ENCODE measurements at places on chromosomes 12 and 14. TPM values are rescaled to one million over a fixed set of nuclear protein-coding genes. Genes with fewer than 3 reads are reported as not detected.

- DNase-seq = no peak
Measured at GRCh38 chr14:38197001-38197783, 10.5 kb upstream of the SSTR1 start.

DNA sequence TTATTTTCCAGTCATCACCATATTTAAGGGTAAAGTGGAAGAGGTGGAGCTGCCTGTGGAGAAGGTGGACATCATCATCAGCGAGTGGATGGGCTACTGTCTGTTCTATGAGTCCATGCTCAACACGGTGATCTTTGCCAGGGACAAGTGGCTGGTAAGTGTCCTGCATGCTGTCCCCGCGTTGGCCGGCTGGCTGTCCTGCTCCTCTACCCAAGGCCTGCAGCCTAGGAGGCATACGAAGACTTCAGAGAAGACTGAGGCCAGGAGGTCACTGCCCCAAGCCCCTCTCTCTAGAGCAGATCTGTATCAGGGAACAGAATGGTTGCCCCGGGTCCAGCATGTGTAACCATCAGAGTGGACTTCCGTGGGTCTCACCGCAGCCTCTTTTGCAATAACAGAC is 77.7 kb downstream of the PRMT8 start:
- DNase-seq = no peak

DNA sequence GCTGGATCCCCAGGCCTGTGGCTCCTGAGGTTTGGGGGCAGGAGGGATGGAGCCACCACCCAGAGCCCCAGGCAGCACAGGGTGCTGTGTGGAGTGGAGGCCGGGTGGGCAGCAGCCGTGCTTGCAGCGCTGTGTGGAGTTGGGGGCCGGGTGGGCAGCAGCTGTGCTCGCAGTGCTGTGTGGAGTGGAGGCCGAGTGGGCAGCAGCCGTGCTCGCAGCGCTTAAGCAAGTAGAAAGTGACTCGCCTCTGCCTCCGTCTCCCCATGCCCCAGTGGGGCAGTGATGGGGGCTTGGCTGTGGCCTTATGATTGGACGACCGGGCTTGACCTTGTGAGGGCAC is 10.3 kb downstream of the CEP170B start:
- peak; percentile 16 for DNase-seq

DNA sequence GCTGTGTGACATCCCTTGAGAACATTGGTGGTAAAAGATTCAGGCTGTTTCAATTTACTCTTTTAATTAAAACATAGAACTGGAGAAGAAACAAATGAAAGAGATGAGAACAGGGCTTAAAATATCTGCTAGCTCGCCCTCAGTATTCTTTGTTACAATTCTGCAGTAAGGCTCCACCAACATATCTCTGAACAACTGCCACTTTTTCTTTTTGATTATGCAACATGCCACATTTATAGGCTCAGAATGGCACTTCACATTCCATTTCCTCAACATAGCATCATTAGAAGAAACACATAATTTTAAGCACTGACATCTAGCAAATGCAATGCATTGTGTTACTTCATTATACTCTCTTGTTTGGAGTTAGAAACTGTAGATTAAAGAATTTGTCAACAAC is 1315.2 kb downstream of the LRFN5 start:
- no peak for DNase-seq

- DNase-seq = no peak
Measured at GRCh38 chr12:50859621-50860310, 17.0 kb downstream of the TMPRSS12 start.

DNA sequence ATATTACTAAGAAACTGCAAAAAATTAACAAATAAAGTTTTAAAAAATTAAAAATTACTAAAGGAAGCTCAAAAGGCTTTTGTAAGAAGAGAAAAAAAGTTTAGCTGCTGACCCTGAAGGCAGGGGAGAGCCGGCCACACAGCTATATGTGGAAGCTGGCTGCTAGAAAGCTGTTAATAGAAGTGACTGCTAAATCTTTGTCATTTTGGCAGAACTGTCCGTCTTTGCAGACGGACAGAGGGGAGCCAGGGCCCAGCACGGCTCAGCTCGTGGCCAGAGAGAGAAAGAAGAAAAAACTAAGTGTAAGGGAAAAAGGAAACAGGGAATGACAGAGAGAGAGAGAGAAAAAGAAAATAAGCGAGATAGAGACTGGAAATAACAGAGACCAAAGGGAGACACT is 27.9 kb downstream of the PRMT8 start:
- no peak for DNase-seq

DNA sequence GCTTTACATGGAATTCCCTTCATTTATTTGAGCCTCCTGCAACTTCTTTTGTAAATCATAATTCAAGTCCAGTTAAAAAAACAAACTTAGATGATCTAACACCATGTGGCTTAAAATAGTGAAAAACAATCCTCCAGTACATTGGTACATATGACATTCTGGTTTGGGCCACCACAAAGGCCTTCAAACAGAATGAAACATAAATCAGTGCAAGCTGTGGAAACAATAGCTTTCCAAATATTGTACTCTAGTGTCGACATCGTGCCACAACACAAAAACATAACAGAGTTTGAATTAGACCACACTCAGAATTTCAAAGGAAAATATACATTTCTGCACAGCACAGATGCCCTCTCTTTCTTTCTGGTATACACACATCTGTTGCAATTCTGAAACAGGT is 751.3 kb downstream of the SLC6A15 start:
- DNase-seq = no peak

DNA sequence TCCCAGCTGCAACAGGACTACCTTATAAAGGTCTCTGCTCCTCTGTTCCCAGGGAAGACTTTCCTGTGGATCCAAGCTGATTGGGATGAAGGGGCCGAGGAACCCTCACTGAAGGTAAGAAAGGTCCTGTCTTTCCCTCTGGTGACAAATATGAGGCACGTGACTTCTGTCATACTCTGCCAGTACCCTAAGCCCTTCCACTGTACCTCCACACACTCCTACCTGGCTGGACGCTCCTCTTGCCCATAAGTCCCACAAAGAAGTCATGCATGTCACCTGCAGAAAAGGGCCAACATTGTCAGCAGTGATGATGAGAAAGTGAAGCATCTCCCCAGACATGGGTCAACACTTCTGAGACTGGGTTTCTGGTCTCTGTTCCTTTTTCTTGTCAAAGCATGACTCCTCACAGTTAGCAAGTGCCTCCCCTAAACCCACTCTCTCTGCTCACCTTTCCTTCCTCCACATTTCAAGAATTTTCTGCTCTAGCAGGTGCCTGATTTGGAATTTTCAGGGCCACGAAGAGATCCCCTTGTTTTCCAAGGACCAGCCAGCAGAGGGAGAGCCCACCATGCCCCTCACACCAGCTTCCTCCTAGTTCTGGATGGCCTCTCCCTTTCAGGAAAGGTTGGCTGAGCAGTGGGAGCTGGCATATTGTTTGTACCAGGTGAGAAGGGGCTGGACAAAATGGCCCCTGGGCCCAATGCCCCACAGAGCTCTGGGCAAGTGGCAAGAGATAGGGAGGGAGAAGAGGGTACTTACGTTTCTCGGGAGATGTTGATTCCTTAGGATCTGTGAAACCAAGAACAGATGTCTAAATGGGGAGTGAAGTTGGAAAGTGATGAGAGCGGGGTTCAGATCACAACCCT is 3.5 kb downstream of the TAC3 start:
- DNase-seq = no peak

GRCh38 chr14:52780893-52781292 is 10.5 kb downstream of the GNPNAT1 start:
- DNase-seq = no peak

- DNase-seq = no peak
Measured at GRCh38 chr12:116101991-116102390, 175.5 kb downstream of the MED13L start.

- no peak for DNase-seq
Measured at GRCh38 chr14:51498411-51499227, 153.1 kb upstream of the FRMD6 start.

GRCh38 chr12:51911307-51911706 is 4.0 kb downstream of the ACVRL1 start:
- DNase-seq = no peak

DNA sequence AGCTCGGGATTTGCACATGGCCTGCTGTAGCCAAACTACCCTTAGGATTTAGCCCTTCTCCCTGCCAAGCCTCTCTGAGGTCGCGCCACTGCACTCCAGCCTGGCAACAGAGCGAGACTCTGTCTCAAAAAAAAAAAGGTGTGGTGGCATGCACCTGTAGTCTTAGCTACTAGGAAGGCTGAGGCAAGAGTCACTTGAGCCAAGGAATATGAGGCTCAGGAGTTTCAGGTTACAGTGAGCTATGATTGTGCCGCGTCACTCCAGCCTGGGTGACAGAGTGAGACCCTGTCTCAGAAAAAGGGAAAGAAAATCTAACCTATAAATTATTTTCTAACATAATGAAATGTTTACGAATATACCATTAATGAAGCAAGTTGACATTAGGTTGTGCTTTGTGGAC is 29.7 kb downstream of the ESRRB start:
- DNase-seq = no peak

GRCh38 chr14:26206640-26207039 is 391.2 kb downstream of the NOVA1 start:
- DNase-seq = no peak

GRCh38 chr14:87652278-87652677 is 340.7 kb downstream of the GALC start:
- no peak for DNase-seq

GRCh38 chr14:22380571-22381407 is 208.2 kb downstream of the DAD1 start:
- DNase-seq = no peak

GRCh38 chr14:90513161-90514014 is 116.6 kb downstream of the CALM1 start:
- DNase-seq = peak; percentile 29

GRCh38 chr12:12797794-12798152 is 12.3 kb downstream of the APOLD1 start:
- DNase-seq = no peak

DNA sequence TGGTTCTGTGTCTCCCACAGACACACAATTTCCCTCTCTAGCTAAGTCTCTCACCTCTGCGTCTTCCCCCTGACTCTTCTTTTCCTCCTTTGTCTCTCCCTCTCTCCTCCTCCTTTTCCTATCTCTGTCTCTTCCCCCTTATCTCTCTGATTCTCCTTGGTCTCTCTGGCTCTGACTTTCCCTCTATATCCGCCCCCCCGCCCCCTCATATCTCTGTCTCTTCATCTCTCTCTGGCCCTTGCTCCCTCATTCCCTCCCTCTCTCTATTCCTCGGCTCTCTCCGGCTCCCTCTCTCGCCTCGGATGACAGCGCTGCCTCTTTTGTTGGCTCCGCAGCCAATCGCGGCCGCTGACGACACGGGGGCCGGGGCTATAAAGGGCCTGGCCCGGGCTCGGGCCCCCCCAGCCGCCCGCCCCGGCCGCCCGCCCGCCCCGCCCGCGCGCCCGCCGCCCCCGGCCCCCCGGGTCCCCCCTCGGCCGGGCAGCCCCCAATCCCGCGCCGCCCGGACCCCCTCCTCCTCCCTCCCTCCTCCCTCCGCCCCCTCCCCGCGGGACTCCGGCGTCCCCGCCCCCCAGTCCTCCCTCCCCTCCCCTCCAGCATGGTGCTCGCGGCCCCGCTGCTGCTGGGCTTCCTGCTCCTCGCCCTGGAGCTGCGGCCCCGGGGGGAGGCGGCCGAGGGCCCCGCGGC is at the start of gene GDF11:
Gene GDF11 (plus strand): TSS at position 404 of the 687 bp plus-strand sequence. CDS start 195 bp downstream, at position 599.
- peak; percentile 88 for DNase-seq

- DNase-seq = no peak
Measured at GRCh38 chr12:96036765-96037455, 1.5 kb upstream of the LTA4H start.

DNA sequence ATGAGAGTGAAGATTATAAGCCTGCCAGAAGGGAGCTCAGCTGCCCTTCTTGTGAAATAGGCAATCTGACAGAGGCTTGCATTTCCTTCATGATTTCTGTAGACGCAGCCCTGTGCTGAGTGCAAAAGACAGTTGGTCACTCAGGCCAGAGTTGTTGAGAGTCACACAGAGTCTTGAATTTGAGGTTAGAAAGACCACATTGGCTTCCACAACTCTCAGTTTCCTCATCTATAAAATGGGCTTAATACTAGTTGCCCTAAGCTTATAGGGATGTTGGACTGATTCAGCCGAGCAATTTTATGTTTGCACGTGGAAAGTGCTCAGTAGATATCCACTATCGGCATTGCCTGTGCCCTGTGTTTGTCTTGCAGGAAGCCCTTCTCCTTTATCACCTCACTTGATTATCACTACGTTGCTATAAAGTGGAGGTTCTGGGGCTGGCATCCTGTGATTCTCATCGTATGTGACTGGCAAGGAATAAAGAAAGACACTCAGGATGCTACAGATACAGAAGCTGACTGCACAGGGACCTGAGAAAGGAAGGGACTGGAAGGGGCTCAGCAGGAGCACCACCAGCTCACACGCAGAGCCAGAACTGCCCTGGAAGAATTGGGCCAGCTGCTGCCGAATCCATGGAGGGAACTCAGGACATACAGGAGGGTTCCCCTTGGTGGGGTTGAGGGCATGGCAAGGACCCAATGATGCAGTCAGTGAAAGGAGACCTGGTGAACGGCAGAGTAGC is 19.8 kb upstream of the SERPINA4 start:
- DNase-seq = no peak

GRCh38 chr14:77980475-77981321 is 180.8 kb downstream of the ADCK1 start:
- DNase-seq = peak; percentile 46

- no peak for DNase-seq
Measured at GRCh38 chr14:102736956-102737355, 40.3 kb upstream of the TRAF3 start.

DNA sequence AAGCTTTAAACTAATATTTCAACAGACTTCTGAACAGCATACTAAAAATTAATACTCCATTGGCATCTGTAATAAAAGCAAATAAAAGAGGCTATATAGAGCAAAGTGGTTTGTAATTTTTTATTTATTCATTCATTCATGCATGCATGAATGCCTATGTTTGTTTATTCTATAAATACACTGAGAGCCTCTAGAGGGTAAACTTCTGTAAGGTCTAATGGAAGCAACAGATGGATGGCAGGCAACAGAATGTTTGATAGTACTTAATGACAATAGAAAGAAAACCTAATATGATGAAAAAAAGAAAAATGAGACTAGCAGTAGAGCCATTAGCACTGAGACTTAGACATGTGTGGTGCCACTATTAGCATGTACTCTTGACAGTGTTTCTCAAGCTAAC is 253.1 kb downstream of the CCDC91 start:
- DNase-seq = no peak

- no peak for DNase-seq
Measured at GRCh38 chr12:116091579-116091978, 185.9 kb downstream of the MED13L start.

Gene KRT8
- total RNA-seq = 14.0 TPM

Gene AQP2
- not detected for total RNA-seq

Gene HHIPL1
- 0.47 TPM for total RNA-seq

Gene IGFBP6
- not detected for total RNA-seq

Gene PIK3C2G
- total RNA-seq = not detected

Gene HSPB8
- total RNA-seq = 0.32 TPM

Gene OAS2
- total RNA-seq = not detected

Gene MYO1H
- total RNA-seq = 0.27 TPM

Gene LRRC9
- total RNA-seq = 1.3 TPM

Gene TOX4
- total RNA-seq = 63.0 TPM

Gene KRT85
- total RNA-seq = not detected

Gene FZD10
- not detected for total RNA-seq

Gene FITM1
- 0.66 TPM for total RNA-seq

Gene NEUROD4
- 206 TPM for total RNA-seq
